Osteoblast (primary cell): ENCODE measurements at places on chromosomes 4 and X.

GRCh38 chr4:186265683-186266652 lies at the start of gene F11:
Gene F11 (plus strand): TSS chr4:186266189. CDS start chr4:186267137, 948 bp downstream.
- no peak for DNase-seq

DNA sequence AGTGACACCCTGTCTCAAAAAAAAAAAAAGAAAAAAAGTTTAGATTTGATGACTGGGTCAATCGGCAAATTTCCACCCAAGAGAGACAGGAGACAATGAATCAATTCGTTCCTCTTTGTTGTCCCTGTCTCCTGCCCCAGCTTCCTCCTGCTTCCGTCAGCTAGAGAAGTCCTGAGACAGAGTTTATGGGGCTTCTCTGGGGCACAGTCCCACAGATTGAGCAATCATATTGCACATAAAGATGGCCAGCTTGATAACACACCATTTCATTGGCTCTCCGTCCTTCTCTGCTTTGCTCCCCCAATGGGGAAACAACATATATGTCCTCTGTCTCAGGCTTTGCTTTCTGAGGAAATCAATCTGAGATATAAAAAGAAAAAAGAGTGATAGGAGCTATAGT lies 78.4 kb upstream of the FUNDC1 start:
- no peak for DNase-seq

- no peak for DNase-seq
Observed at GRCh38 chrX:16601885-16602284, 48.1 kb upstream of the S100G start.

DNA sequence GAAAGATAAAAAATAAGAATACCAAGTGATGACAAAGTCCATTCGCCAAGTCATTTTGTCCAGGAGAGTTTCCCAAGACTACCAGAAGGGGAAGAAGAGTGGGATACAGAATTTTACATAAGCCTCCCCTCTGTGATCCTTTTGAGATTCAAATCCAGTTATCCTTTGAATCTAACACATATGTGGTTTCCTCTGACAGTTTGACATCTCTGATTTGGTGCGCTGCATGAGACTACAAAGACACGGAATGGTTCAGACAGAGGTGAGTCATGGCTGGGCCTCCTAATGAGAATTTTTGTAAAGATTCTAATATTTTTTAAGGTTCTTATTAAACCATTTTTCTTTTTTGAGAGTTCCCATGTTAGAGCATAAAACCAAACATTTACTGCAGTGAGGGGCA lies 38.3 kb downstream of the SLC10A6 start:
- DNase-seq, result no peak

GRCh38 chrX:54063361-54063760 lies 19.1 kb upstream of the PHF8 start:
- DNase-seq, result no peak

DNA sequence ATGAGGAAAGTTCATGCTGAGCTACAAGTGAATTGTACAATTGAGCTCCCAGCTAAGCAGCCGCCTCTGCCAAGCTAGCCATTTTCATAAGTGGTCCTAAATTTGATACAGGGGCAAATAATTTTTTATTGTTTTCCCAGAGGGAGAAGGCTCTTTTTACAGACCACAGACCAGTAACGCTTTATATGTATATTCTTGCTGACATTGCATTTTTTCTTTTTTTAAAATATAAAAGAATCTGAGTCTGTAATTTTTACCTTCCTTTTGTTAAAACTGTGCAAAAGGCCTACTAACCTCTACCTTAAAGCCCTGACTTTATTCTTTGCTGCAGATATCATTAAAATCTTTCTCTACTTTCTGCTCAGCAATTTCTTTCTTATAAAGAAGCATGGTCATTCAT lies 501.2 kb upstream of the INTU start:
- DNase-seq, result no peak

- no peak for DNase-seq
Observed at GRCh38 chrX:111445485-111445884, 33.5 kb upstream of the DCX start.

DNA sequence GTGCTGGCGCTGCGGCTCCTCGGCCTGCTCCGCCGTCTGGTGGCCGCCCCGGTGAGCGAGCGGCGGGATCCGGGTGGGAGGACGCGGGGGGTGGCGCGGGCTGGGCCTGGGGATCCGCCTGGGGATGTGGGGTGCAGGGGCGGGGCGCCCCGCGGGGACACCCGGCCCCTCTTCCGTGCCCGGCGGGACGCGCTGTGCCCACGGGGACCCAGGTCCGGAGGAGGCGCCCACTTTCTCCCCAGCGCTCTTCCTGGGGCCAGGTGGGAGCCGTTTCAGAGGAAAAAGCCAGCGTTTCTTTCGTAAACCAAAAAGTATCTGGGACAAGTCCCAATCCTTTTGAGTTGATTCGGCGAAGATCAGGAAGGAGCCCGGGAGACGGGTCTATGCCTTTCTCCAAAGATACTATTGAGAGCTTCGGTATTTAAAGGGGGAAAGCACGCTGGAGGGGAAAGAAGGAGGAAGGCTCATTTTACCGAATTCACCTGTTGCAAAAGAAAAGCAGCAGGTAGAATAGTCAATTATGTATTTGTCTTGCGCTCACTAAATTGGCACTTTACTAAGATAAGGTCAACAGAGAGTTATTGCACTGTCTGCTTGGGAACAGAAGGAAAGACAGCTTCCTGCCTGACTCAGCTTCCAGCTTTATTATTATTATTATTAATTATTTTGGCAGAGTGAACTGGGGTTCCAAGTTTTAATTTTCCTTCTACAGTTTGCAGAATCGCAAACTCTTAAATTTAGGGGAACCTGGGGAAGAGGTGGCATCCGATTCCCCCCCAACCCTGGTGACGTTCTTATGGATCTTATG lies 81.5 kb upstream of the CD99 start:
- DNase-seq, result no peak
